ENCODE measurements at places on chromosomes 13 and 19.

DNA sequence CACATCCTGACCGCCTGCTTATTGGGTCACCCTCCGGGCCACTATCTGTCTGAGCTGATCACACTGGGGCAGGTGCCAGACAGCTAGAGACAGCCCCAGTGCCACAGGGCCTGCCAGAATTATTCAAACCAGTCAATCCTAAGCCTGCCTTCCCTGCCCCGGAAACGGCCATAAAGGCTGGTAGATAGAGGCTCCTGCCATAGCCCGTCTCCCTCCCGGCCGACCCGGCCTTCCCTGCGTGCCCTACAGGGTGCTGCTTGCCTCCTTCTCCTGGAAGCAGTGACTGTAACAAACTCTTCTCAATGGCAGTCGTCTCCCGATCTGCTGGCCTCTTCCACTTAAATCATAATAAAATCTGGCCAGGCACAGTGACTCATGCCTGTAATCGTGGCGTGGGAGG, 158.6 kb upstream of the SOX1 start:
- DNase-seq = no peak

GRCh38 chr13:99432609-99433542, 68.4 kb upstream of the TM9SF2 start:
- no peak for DNase-seq

DNA sequence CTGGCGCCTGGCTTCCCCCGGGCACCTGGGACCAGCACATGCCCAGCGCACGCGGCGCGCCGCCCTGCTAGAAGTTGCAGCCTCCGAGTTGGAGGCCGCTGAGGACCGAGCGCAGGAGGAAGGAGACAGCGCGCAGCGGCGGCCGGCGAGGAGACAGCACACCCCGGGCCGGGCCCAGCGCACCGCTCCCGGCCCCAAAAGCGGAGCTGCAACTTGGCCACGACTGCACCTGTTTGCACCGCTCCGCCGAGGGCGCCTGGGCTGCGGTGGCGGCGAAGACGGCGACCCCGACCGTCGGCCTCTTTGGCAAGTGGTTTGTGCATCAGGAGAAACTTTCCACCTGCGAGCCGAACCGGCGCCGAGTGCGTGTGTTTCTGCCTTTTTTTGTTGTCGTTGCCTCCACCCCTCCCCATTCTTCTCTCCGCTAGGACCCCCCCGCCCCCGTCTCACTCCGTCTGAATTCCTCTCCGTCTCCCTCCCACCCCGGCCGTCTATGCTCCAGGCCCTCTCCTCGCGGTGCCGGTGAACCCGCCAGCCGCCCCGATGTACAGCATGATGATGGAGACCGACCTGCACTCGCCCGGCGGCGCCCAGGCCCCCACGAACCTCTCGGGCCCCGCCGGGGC, at the start of gene SOX1:
TSS of gene SOX1 (plus strand) at position 34 of the 626 bp plus-strand sequence. CDS start at position 544, 510 bp downstream.
- no peak for DNase-seq

GRCh38 chr13:111644750-111645149, 324.3 kb downstream of the TEX29 start:
- DNase-seq = no peak

GRCh38 chr13:110285991-110286832, 20.7 kb downstream of the COL4A1 start:
- DNase-seq = no peak

DNA sequence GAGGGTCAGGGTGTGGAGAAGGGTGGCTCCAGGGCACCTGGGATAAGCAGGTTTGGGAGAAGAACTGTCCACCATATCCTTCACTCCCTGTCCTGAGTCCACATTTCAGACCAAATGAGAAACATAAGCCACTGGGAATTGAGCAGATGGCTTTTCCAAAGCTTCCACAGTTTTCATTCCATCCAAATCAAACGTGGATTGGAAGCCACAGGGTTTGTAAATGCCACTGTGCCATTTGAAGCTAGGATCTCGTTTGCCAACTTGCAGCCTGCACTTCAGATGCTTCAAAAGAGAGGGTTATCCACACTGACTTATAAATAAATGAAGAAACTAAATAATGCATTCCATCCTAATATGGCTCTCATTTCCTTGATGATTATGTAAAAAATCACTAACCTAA, 81.5 kb downstream of the UQCRFS1 start:
- DNase-seq = no peak

- DNase-seq = no peak
Measured at GRCh38 chr13:109840201-109840892, 54.0 kb upstream of the IRS2 start.
